Naive thymus-derived CD4-positive, alpha-beta T cell (primary cell): ENCODE measurements at places on chromosomes 5 and 9. TPM values are rescaled to one million over a fixed set of nuclear protein-coding genes. Genes with fewer than 3 reads are reported as not detected.

The KCNV2 gene
- total RNA-seq: not detected

The SLC25A48 gene
- not detected for total RNA-seq

The GPRIN1 gene
- 2.2 and 2.3 TPM in 2 replicates for total RNA-seq

The WDR38 gene
- not detected for total RNA-seq

The ENTREP1 gene
- total RNA-seq: not detected

The SPATA31C1 gene
- total RNA-seq: not detected

The TAS2R1 gene
- total RNA-seq: not detected

The BTNL3 gene
- total RNA-seq: not detected

DNA sequence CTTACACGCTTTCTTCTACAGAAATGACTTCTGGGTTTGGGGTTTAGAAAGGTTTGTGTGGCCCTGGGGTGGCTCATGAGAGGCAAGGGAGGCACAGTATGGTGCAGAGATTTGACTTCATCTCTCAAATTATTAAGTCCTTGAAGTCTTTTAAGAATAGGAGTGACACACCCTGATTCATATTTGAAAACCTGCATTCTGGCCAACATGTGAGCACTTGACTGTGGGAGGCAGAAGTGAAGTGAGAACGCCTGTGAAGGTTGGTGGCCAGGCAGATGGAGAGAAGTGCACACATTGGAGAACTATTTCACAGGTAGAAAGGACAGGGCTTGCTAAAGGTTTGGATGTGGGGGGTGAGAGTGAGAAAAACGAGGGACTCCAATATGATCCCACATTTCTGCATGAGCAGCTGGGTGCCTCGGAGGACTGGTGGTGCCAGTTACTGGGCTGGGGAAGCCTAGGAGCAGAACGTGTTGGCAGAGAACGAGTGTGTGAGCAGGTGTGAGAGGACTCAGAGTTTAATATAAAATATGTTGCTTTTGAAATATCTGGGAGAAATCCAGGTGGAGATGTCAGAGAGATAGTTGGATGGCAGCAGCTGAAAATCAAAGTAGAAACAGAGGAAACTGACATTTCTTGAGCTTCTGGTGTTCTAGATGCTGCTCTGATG lies 240.0 kb upstream of the ADAMTSL1 start:
- DNase-seq: no peak
- H3K4me1 ChIP-seq: no peaks in the 10 kb centered on the region
- H3K27ac ChIP-seq: no peak overlapping the region
- H3K27me3 ChIP-seq: no peaks in the 10 kb centered on the region
- no peak overlapping the region for H3K4me3 ChIP-seq

GRCh38 chr9:137789295-137789895 lies 88.2 kb upstream of the CACNA1B start:
- H3K27me3 ChIP-seq: no peaks in the 10 kb centered on the region
- H3K4me3 ChIP-seq: no peak overlapping the region
- H3K27ac ChIP-seq: no peak overlapping the region
- H3K4me1 ChIP-seq: no peaks in the 10 kb centered on the region

DNA sequence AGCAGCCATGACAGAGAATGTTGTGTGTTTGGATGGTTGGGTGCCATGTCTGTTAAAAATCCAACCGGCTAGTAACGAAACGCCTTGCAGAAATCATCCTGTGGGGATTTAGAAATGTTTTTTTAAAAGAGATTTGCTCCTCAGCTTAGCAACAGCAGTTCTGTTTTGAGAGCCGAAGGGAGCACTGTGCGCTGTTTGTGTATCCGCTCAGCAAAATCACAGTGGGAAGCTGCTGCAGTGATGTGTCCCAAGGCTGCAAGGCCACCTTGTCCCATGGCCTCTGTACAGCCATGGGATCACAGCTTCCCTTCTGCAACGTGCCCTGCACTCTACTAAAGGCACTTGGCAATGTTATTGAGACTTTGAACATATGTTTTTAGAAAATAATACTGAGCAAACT lies 40.9 kb downstream of the TRIO start:
- H3K27ac ChIP-seq: no peak overlapping the region
- H3K4me3 ChIP-seq: no peak overlapping the region
- DNase-seq: no peak
- no peaks in the 10 kb centered on the region for H3K27me3 ChIP-seq
- H3K4me1 ChIP-seq: no peaks in the 10 kb centered on the region
- no peaks in the 10 kb centered on the region for H3K36me3 ChIP-seq

GRCh38 chr5:176353533-176353932 lies 8.0 kb downstream of the KIAA1191 start:
- H3K4me3 ChIP-seq: no peak overlapping the region
- no peaks in the 10 kb centered on the region for H3K27me3 ChIP-seq
- H3K36me3 ChIP-seq: peaks cover 18% of the 10 kb centered on the region

DNA sequence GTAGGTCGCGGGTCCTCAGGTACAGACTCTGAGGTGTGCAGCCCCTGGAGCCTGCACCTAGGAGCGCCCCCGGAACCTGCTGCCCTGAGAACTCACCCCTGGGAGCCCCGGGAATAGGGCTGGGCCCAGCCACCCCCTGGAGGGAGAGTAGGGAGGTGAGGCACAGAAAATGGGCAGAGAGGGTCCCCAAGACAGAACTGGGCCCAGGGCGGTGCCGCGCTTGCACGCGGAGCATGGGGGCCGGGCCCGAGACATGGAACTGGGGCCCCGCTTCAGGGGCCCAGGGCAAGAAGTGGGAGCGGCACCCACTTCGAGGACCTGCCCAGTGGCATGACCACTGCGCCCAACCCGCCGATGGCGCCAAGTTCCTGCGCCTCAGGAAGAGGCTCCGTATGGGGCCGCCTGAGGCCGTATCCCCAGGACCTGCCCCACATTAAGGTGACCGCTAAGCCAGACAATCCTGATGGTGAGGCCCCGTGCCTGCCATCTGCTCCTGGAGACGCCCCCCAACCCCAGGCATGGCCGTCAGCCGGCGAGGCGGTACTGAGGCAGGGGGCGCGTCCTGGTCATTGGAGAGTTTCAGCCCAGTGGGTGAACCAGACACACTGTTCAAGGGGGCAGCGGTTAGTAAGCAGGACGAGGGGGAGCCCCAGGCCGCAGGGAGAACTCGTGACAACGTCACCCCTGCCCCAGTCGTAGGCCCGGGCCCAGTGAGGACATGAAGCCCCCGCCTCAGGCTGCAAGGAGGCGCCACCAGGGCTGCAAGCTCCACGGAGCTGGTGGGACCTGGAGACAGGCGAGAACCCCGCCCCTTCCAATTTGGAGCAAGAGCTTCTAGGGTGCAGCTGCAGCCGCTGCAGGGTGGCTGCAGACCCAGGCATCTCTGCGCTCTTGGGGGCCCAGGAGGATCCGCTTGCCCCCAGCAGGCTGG lies 89.5 kb upstream of the PUM3 start:
- H3K27ac ChIP-seq: no peak overlapping the region
- no peaks in the 10 kb centered on the region for H3K36me3 ChIP-seq
- no peaks in the 10 kb centered on the region for H3K4me1 ChIP-seq
- no peak overlapping the region for H3K4me3 ChIP-seq
- no peak for DNase-seq
- no peaks in the 10 kb centered on the region for H3K27me3 ChIP-seq

DNA sequence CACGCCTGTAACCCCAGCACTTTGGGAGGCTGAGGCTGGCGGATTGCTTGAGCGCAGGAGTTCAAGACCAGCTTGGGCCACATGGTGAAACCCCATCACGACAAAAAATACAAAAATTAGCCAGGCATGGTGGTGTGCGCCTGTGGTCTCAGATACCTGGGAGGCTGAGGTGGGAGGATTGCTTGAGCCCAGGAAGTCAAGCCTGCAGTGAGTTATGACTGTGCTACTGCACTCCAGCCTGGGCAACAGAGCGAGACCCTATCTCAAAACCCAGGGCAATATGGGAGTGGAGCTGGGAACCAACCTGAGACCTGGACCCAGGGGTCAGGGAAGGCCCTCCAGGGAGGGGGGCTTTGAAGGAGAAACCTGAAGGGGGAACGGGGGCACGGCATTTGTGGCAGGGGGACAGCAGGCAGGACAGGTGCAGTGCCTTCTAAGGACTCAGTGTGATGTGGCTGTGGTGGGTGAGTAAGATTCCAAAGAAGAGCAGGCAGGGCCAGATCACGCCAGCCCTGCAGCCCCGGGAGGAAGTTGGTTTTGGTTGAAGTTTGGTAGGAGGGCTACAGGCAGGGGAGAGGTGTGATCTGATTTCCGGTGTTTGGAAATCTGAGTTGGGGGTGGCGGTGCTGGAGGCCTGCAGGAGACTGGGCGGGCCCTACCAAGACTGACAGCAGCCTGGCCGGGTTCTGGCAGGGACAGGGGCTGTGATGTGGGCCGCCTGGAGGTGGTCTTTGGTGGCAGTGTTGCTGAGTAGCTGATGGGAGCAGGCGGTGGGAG lies 46.2 kb downstream of the NTNG2 start:
- DNase-seq: no peak
- H3K27me3 ChIP-seq: no peaks in the 10 kb centered on the region
- no peaks in the 10 kb centered on the region for H3K36me3 ChIP-seq

DNA sequence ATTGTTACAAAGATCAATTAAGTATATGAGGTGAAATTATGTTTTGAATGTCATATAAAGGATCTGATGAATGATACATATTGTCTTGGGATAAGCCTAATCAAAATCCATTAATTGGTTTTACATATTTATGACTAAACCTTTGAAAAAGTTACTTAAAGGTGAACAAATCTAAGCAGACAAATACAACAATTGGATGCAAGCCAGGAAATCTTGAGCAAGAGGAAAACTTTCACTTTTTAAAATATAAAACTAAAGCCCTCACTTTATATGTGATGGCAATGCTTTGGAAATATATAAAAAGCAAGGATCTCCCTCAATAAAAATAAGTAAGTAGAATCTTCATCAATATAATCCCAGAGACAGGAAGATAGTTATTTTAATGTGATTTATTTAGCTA lies 80.1 kb downstream of the EDIL3 start:
- H3K36me3 ChIP-seq: no peaks in the 10 kb centered on the region
- H3K27me3 ChIP-seq: no peaks in the 10 kb centered on the region
- H3K4me3 ChIP-seq: no peak overlapping the region
- H3K27ac ChIP-seq: no peak overlapping the region
- no peaks in the 10 kb centered on the region for H3K4me1 ChIP-seq

- no peaks in the 10 kb centered on the region for H3K27me3 ChIP-seq
Measured at GRCh38 chr5:136113606-136114005, 19.0 kb upstream of the SMAD5 start.
